HT-29 (cell line): ENCODE measurements at places on chromosomes 7 and 10. TPM values are rescaled to one million over a fixed set of nuclear protein-coding genes. Genes with fewer than 3 reads are reported as not detected.

OR2A1 gene
- total RNA-seq: not detected in 2 replicates

SPDYE5 gene
- total RNA-seq: not detected in 2 replicates

PHKG1 gene
- total RNA-seq: 1.5 and 1.7 TPM in 2 replicates

GRCh38 chr10:31975157-31975765, 46.6 kb upstream of the ARHGAP12 start:
- no peak for DNase-seq

DNA sequence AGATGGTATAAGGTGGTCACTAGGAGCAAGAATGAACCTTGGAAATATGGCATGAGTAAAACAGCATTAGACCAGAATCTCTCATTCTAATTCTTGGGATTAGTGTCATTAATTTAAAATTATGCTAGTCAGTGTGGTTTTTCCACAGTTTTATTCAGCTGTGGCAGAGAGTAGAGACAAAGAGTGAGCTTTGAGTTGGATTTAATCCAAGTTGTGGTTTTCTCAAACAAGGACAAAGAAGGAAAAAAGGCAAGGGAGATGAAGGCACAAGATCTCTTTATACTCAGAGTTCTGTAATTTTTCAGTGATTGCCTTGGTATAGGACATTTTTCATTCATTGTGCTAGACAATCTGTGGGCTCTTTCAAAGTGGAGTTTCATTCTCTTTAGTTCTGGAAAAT, 28.2 kb upstream of the AKAP9 start:
- no peak for DNase-seq

- no peak for DNase-seq
These were observed 12.8 kb downstream of the PNLIPRP3 start for GRCh38 chr10:116440330-116441030.
